ENCODE measurements at places on chromosomes 7 and 10.
A peak's percentile ranks its signal among the peaks of the same experiment; 100 is the strongest.

DNA sequence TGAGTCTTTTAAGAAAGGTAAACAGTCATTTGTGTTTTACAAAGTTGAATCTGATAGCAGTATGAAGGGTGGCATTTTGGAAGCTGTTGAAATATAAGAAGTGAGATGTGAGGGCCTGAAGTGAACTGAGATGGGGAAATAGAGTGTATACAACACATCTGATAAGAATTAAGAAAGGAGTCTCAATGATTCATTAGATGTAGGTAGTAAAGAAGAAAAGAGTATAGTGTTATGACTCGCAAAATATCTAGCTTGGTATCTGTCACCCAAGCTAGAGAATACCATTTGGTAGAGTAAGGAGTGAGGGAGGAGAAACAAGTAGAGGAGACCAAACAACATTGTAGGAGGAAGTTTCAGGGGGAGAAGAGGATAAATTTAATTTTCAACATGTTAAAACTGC lies 5.3 kb downstream of the PTPN12 start:
- DNase-seq, result no peak

DNA sequence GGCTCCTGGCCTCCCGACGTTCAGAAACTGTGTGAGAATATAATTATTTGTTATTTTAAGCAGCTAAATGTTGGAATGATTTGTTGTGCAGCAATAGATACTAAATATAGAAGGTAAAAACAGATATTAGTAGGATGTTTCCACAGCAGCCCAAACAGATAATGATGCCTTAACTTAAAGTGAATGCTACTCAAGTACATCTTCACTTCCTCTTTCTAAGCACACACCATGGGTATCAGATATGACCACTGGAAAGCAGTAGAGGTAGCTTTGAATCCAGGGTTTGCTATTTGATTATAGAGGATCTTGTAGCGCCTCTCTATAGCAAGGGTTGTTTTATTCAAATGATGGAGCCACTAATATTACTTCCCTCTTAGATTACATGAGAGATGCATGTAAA lies 38.2 kb upstream of the BET1 start:
- DNase-seq, result no peak

DNA sequence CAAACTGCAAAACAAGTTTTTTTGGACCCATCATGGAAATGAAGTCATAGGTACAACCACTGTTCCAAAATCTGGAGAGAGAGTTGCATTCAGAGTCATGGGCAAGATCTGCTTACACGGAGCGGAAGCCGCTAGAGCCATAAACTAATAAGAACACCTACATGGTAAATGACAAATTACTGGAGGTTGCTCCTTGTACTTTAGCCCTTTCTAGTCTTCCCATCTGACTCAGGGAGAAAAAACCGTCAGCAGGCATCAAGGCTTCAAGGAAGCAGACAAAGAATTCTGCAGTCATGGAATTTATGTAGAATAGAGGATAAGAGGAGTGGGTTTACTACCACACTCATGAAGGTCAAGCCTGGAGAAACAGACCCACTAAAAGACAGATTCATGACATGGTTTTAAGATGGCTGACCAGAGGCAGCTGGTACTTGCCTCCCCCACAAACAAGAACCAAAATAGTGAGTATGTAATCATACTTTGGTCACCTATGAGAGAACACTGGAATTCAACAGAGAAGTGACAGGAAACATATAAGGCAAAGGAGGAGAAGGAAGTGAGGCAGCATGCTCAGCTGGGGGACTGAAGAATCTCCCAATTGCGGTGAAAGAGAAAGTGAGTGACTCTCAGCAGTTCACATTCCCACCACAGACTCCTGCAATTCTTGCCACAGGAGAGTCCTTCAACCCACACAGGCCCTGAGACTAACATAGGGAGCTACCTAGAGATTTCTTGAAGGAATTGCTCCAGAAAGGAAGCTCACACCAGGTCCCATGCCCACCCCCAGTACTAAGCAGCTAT lies 42.4 kb upstream of the ASAH2 start:
- DNase-seq, result no peak

- no peak for DNase-seq
Observed at GRCh38 chr7:69457595-69458504, 140.4 kb upstream of the AUTS2 start.

- no peak for DNase-seq
Observed at GRCh38 chr7:46756996-46757395, 824.9 kb downstream of the TNS3 start.

- DNase-seq, result peak; percentile 46
Observed at GRCh38 chr7:101507791-101508252, 121.3 kb downstream of the MYL10 start.

DNA sequence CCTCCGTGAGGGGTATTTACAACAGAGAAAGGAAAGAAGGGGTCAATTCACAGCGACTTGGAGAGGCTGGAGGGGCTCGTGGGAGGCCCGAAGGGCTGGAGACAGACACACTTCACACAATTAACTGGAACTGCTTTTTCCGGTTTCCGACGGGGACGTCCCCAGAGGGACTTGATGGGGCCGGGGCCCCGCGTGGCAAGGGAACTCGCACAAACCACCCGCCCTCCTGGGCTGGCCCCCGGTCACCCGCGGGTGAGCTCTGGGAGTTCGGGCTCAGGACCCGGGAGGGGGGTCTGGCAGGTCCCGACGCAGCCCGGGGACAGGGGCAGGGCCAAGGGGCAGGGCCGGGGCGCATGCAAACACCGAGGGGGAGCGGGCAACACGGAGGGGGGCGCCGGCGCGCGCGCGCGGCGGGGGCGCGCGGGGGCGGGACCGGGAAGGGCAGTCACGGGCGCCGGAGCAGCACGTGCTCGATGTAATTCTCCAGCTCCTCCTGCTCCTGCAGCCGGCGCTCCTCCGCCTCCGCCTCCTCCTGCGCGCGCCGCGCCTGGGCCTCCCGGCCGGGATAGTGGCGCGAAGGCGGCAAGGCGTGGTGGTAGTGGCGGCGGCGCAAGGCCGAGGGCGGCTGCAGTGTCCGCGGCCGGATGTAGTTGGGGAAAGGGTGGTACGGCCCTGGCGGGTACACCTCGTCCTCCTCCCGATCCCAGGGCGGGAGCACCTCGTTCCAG lies 2.7 kb downstream of the VGF start:
- no peak for DNase-seq

DNA sequence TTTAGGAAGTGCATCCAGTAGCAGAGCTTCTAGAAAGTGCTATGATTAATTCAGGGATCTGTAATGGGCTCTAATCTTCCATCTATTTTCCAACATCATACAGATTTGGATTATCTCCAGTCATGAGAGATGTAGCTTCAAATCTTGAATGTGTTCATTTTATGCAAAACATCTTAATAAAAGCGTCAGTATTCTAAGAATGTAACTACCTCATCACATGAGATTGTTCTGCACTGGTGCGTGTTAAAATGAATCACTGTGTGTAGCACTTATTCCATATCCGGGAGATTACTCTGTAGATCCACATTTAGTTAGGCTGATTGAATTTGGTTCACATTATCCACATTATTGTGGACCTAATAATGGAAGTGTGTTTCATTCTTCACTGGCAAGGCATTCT lies 344.9 kb upstream of the CHRM2 start:
- DNase-seq, result no peak

DNA sequence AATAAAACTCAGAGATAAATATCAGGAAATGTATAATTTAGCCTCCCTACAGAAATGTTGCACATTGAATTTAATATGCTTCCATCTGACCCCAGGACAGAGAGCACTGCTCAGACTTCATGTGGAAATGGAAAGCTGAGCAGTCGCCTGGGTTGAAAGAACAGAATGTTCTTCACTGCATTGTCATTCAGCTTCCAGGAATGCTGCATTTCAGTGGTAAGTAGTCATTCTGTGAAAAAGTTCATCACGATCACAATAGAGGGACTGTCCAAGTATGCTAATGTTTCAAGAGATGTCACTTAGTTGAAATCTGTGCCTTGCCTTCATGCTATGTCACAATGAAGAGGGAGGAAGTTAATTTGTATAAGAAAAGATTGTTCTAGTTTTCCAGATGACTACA lies 147.3 kb downstream of the NRCAM start:
- no peak for DNase-seq

DNA sequence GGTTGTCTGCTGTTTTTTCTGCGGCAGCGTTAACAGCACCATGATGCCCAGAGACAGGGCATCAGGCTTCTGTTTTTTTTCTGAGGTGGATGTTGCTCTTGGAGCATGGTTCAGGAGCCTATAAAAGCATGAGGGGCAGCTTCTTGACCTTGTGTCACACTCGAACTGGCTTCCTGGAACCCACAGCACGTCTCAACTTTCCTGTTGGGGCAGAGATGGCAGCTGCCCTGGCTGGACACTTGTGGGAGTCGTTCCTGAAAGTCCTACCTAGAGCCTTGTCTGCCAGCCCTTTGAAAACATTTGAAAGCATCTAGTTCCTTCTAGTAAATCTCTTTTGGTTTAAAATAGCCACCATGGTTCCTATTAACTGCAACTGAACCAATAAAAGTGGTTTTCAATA lies 28.9 kb upstream of the PRKAG2 start:
- DNase-seq, result no peak

- no peak for DNase-seq
Observed at GRCh38 chr10:7264313-7264756, 146.5 kb downstream of the SFMBT2 start.

GRCh38 chr7:138246428-138246827 lies 170.2 kb downstream of the AKR1D1 start:
- DNase-seq, result no peak

DNA sequence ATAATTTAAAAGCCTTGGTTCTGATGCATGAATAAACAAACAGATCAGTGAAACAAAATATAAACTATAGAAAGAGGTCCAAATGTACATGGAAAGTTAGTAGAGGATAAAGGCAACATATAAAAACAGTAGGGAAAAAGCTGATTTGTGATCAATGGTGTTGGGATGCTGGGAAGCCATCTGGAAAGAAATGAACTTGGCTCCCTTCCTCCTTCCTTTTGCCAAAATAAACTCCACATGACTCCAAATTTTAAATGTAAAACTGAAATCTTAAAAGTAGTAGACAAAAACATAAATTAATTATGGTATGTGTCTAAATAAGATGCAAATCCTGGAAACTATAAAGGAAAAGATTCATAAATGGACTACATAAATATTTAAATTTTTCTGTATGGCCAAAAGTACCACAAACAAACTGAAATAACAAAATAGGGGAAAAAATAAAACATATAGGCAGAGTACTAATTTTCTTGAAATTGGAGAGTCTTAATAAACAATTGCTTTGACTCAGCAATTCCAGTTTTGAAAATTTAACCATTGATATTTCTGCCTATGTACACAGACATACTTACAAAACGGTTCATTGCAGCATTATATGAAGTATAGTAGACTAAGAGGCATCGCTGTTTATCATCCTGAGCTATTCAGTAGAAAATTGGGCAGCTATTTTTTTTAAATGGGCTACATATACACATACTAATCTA lies 77.0 kb upstream of the TRIM24 start:
- DNase-seq, result no peak

DNA sequence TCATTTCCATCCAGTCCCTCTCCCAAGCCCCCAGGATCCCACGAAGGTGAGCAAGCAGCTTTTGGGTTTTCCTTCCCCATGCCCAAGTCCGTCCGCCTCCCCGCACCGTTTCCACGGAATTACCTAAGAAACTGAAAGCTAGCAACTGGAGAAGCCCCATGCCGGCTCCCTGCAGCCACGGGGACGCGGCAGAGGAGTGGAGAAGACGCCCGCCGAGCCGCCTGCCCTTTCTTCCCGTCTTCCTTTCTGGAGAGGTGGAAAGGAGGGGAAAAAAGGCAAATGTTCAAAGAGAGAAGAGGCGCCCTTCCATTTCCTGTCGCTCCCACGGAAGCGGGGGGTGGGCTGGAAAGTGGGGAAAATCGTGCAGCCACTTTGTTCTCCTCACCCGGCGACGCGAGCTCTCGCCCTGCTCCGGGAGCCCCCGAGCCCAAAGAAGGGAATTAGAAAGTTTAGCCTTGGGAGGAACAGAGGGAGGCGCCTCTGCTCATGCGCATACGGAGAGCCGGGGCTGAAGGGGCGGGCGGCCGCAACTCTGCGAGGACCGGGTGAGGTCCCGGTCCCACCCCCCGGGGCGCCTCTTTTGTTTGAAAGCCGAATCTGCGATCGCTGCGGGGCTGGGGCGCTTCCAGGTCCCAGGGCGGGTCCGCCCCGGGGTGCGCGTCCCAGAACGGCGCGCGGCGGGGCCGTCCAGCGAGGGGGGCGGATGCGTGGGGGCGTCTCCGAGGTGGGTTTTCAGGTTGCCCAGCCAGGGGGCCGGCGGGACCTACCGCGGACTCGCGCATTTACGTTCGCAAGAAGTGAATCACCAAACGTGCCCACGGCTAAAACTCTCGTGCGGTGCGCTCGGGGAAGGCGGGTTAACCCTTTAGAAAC lies at the start of gene LAMB1:
Gene LAMB1 (minus strand): TSS at position 436 of the 873 bp plus-strand sequence. CDS start 276 bp downstream, at position 160.
- no peak for DNase-seq

- DNase-seq, result no peak
Observed at GRCh38 chr10:84244651-84245270, at the start of gene RGR. RGR (plus strand) TSS chr10:84245053; CDS start chr10:84245091, 38 bp downstream.

DNA sequence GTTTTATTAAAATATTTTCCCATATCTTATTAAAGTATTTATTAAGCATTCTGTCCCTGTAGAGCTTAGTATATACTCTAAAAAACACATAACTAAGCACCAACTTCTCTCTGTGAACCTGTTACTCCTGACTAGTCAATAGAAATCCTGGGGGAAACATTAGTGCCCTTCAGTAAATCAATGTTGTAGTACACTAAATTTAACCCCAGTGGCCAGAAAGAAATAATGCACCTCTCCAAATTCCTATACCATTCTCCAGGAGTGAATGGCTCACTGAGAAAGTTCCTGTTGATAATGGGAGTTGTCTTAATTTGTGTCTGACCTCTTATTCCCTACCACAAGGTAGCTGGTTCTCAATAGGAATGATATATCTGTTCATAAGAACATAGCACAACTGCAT lies 188.2 kb downstream of the SEMA3D start:
- no peak for DNase-seq

GRCh38 chr10:74156919-74157289 lies 5.9 kb downstream of the ADK start:
- DNase-seq, result no peak

DNA sequence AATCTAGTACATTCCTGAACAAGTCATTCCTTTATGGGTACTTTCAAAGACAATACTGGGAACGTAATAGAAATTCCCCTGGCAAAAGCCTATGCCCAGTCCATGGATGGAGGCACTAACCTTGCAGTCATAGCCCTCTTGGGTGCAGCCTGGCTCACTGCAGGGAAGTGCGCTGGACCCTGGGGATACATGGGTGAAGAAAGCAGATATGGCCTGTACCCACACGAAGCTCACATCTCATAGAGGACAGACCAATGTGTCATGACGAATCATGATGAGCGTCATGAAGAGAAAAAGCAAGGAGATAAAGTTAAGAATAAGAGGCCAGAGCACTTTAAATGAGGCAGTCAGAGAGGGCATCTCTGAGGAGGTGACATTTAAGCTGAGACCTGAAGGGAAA lies 11.8 kb downstream of the PRLHR start:
- no peak for DNase-seq
